ENCODE measurements at places on chromosomes 6 and 20.
A peak's percentile ranks its signal among the peaks of the same experiment; 100 is the strongest.

DNA sequence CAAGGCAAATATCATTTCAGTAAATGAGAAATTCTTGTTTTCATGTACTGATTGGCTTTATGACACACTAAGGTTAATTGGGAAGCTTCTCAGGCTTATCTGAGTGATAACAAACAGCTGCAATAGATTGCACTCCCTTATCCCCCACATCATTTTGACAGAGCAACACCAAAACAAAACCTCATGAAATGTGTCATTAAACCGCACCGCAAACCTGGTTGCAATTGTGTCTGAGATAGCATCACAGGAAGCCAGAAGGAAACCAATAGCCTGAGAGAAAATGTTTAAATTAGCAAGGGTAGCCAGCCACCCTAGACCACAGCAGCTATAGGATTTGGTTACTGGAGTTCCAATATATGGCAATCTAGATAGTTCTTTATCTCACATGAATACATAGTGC is 31.6 kb upstream of the LAMA4 start:
- no peak for DNase-seq

- no peak for DNase-seq
These were observed 58.4 kb downstream of the EZR start for GRCh38 chr6:158760618-158761250.

DNA sequence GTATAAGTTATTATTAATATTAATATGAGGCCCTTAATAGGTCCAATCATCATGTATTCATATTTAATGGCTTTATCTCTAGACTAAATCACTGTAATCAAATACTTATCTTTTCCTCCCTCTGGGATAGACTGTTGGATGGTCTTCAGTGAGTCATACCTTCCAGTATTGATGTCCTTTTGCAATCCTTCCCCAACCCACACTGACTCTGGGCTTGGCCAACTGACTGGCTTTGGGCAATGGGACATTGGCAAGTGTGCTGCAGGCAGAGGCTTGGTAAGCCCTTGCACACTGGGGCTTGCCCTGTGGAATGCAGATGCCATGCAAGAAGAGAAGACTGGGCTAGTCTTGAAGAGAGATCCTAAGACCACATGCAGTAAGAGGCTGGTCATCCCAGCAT is 136.6 kb downstream of the CCDC170 start:
- no peak for DNase-seq

- no peak for DNase-seq
These were observed 38.6 kb downstream of the MYLK4 start for GRCh38 chr6:2712102-2712501.

DNA sequence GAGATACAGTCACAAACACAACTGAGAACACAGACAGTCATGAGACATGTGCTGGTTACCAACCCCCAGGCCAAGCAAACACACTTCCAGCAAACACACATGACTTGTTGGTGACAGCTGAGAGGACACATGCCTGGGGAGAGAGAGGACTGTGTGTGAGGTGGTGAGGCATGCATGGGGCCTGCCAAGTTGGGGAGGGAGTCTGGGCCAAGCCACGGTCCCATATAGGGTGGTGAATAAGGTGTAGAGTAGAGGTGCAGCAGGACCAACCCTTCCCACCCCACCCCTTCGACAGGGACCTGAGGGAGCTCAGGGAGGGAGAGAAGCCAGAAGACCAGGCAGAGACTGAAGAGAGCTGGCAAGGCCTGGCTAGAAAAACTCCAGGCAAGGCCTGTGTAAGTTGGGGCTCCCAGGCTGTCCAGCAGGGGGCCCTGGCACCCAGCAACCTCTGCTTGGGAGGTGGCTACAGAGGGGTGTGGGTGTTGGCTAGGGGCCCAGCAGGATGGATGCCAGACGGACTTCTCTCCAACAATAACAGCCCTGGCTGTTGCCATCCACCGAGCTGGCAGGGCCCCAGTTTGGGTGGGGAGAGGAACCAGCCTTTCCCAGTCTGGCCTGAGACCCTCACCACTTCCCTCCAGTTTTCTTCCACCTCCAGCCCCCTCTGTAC is 2.0 kb upstream of the SLC29A1 start:
- DNase-seq, result peak; percentile 83

GRCh38 chr6:154403788-154404187 is 47.2 kb upstream of the IPCEF1 start:
- DNase-seq, result peak; percentile 84

GRCh38 chr6:31383149-31383548 is 20.2 kb upstream of the MICA start:
- DNase-seq, result no peak

DNA sequence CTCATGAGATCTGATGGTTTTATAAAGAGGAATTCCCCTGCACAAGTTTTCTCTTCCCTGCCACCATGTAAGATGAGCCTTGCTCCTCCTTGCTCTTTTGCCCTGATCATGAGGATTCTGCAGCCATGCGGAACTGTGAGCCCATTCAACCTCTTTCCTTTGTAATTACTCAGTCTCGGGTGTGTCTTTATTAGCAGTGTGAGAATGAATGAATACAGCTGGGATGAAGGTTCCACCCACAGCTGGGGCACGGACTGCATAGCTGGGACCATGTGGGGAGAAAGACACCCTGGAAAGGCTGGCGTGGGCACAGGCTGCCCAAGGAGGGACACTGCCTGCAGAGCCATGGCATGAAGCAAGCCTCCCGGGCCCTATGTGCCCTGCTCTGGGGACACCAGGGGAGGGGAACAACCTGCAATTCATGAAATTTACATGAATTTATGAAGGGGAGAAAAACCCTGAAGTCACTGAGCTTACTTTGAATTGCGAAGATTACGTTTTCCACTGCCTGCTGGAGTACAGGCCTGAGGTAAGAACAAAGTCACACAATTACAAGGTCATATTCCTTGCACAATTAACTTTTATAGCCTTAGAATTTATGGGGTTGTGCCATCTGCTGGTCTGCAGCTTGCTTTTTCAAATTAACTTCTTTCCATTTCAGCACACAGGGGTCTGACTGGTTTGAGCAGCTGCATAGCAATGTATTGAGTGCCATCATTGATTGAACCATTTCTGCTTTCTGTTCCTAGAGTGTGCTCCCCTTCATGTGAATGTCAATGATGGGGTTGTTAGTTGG is 46.2 kb downstream of the SLC22A1 start:
- DNase-seq, result no peak

DNA sequence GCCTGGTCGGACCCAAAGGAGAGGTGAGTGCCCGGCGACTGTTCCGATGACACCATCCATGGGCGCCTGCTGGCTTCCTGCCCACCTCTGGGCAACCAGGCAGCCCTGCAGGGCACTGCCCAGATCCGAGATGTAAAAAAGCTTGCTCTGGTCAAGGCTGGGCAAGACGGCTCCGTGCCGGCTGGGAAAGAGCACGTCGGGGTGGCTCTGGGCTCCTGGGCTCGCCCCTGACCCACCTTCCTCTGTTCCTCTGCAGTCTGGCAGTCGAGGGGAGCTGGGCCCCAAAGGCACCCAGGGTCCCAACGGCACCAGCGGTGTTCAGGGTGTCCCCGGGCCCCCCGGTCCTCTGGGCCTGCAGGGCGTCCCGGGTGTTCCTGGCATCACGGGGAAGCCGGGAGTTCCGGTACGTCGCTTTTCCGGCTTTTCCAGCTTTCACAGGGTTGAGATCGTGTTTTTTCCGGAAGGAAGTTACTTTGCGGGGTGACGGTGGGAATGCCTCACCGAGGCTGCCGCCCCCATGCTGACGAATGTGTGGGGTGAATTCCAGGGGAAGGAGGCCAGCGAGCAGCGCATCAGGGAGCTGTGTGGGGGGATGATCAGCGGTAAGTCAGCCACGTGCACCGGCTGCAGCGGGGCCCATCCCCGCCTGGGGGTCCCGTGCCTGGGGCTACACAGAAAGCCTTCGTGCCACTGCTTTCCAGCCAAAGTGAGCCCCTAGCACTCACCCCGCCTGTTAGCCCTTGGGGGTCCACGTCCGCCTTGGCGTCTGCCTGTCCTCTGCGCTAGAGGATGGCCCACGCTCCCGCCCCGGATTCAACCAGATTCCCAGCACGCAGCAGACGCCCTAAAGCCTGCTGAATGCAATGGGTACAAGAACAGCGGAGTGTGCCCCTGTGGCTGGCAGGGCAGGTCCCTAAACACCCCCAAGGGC is 19.3 kb downstream of the COL9A3 start:
- no peak for DNase-seq

DNA sequence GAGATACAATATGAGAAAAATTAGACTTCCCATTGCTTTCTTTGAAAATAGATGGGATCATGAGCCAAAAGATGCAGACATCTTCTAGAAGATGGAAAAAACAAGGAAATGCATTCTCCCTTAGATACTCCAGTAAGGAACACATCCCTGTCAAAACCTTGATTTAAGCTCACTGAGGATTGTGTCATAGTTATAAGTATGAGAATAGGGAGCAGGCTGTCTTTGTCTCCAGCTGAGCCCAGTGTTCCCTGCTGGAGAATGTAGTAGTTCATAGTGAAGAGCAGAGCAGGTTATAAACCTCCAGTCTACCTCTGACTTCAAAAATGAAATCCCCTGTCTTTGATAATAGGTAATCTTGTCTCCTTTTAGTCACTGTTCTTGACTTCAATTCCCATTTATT is 589.9 kb downstream of the PHF3 start:
- no peak for DNase-seq

DNA sequence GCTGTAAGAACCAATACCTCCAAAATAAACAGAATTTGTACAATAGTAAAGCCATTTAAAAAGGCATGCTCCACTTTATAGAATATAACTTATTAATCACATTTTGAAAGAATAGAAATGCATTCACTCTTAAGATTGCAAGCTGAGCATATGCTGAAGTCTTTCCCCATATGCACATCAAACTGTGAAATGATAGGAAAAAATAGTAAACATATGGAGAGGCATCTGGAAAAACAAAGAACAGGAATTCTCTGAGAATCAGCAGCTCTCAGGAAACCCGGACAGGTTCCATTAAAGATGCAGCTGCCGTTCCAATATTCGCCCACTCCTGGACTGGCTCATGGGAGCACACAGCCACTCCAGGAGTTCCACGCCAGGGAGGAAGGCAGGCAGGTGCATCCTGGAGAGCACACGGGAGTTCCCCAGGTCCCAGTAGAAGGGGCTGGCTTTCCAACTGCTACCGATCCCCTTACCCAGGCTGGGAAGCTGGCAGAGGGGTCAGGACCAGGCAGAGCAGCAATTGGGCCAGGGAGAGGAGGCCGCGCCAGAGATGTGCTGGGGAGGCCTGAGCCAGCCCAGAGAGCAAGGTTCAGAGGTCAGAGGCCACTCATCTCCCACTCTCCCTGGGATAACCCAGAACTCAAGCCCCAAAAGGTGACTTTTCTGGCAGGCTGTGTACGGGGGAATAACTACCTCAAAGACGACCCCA is 111.1 kb downstream of the DLL1 start:
- no peak for DNase-seq

DNA sequence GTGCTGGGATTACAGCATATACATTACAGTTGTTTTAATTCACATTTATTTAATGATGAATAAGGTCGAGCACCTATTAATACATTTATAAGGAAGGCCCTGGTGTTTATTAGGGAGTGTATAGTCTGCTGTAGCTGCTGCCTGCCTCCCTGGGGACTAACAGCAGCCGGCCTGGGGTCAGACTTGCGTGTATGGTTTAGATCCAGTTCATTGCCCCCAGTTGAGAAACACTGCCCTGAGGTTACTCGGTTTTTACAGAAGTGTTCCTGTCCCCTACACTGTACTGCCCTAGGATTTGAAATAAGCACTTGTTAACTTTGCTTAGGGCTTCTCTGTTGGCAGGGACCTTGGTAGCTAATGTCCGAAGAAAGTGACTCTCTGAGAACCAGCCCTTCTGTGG is 4.0 kb downstream of the TTPAL start:
- DNase-seq, result no peak
